ENCODE measurements at places on chromosomes 3 and 15.

GRCh38 chr3:58336135-58336882, 3.6 kb downstream of the PXK start:
- no peak for DNase-seq

- DNase-seq, result no peak
Observed at GRCh38 chr3:62371720-62372591, 1.4 kb downstream of the FEZF2 start.

- DNase-seq, result peak; percentile 54
Observed at GRCh38 chr15:88246666-88247446, 9.7 kb downstream of the NTRK3 start.

- DNase-seq, result no peak
Observed at GRCh38 chr3:60250206-60250605, 1001.0 kb downstream of the FHIT start.

DNA sequence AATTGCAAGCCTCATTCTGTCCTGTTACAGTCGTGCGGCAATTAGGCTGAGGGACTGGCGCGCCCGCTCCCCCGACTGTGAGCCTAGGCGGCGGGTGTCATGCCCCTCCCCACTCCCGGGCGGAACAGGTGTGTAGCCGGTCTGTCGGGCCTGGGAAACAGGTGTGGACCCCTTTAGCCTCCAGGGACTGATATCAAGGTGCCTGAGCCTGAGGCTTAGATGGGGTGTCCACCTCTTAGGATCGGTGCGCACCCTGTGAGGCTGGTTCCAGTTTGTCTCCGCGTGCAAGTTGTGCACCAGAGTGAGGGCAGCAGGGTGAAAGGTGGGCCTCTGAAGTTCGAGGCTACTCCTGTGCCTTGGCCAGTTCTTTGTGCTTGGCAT, 686 bp downstream of the VPS8 start:
- peak; percentile 12 for DNase-seq

DNA sequence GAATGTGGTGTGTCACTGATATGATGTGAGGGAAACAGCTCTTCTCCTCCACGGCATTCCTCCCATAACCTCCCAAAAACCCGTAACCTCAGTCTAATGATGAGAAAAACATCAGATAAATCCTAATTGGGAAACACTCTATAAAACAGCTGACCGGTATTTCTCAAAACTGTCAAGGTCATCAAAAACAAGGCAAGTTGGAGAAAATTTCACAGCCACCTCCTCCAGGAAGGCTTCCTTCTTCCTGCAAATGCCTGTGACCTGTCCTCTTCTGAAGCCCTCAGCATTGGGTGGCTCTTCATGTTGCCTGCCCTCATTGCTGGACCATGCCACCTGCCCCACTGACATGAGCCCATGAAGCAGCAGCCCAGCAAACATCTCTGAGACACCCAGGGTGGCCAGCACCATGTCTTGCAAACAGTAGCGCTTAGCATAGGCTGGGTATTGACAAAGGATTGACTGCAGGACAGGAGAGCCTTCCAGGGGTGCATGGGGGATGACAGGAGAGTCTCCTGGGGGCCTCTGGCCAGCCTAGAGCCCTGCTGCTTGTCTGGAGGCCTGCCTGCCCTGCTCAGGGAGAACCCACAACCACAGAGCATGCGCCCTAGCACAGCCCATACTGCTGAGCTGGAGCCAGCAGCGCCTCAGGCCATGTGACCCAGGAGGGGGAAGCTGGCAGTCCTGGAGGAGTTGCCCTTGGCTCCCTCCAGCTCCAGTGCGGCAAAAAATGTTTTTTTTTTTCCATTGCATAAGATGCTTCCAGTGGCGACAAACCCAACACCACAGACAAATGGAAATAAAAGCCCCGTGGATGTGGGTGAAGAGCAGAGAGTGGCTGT, 49.7 kb downstream of the XXYLT1 start:
- no peak for DNase-seq

DNA sequence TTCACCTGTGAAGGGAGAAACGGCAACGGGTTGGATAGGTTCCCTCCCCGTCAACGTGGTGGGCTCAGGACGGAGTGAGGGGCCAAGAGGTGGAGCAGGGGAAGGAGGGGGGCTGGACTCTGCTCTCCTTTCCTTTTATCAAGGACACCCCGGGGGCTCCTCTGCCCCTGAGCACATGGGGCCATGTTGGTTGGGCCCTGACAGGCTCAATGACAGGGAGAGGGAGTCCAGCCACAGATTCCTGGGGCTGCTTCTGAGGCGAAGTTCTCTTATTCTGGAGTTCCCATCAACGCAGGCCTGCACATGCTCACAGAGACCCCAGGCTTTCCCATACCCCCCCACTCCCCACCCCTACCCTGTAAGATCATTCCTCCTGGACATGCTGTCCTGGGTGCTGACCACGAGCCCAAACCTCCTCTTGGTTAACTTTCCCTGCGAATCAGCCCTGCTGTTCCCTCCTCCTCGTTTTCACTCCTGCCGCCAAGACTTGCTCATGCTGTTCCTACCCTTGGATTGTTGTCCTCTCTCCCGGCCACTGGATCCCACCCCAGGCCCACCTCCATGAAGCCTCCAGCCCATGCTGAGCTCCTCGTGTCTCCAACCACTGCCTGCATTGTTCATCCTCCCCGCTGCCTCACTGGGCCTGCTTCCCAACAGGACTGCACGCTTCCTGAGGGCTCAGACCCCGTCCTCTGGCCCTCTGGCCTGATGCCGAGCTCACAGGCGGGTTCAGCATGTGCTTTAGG, 61.2 kb downstream of the SENP2 start:
- DNase-seq, result no peak
